ENCODE measurements at places on chromosomes 7 and 10. TPM values are rescaled to one million over a fixed set of nuclear protein-coding genes. Genes with fewer than 3 reads are reported as not detected.

DNA sequence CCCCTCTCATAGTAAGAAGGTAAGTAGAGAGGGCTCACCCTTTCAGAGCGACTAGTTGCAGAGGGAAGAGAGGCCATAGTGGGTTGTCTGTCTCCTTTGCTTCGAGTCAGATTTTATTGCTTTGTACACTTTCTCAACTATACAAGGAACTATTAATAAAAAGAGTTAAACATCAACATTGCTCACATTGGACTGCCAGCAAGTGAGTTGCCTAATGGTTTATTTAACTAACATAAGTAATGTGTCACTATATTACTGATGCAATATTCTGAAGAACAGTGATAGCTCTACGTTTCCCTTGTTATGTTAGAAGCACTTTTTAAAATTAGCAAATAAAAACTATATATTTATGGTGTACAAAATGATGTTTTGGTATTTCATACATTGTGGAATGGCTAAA is 451.0 kb downstream of the GRM8 start:
- H3K27ac ChIP-seq, result no peak overlapping the region
- H3K27me3 ChIP-seq, result no peaks in the 10 kb centered on the region

GRCh38 chr7:20064974-20065862 is 152.0 kb downstream of the MACC1 start:
- H3K4me1 ChIP-seq, result peaks cover 6% of the 10 kb centered on the region
- H3K27me3 ChIP-seq, result no peaks in the 10 kb centered on the region
- no peak overlapping the region for H3K4me3 ChIP-seq
- no peaks in the 10 kb centered on the region for H3K36me3 ChIP-seq
- peak; percentile 41 for DNase-seq

DNA sequence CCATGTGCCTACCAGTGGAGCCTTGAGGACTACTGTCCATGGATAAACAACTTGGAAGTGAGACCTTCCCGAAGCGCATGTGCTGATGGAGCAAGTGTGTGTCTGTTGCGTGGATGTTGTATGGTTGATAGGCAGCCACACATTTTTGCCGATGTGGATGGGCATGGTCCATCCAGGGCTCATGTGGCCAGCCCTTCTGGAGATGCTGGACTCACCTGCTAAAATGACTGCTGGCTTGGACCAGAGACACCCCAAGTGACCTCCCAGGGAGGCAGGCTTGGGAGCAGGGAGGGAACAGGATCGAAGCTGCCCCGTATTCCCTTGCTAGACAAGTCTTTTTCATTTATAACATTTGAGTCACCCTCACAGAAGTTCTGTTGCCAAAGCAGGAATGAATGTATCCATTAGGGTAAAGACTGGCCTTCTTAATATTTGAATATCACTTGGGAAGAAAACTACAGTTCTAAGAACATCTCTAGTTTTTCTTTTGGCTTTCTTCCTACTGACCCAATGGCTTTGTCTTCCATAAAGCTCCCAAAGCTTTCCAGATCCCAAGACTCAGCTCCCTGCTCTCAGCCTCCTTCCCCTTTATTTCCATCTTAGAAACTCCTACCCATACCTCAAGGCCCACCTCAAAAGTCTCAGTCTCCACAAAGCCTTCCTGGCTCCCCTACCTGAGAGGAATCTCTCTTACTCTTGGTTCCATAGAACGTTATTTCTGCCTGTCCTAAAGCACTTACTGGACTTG is 3.0 kb downstream of the PTPRE start:
- H3K4me1 ChIP-seq, result no peaks in the 10 kb centered on the region
- H3K27ac ChIP-seq, result no peak overlapping the region
- DNase-seq, result no peak

- H3K36me3 ChIP-seq, result no peaks in the 10 kb centered on the region
- peaks cover 15% of the 10 kb centered on the region for H3K27me3 ChIP-seq
- DNase-seq, result no peak
These were observed 40.4 kb downstream of the NPVF start for GRCh38 chr7:25187932-25188331.

- H3K4me3 ChIP-seq, result peak overlapping the region; percentile 40
- peak overlapping the region; percentile 50 for H3K27ac ChIP-seq
- peaks cover 42% of the 10 kb centered on the region for H3K36me3 ChIP-seq
- peak; percentile 83 for DNase-seq
- peaks cover 49% of the 10 kb centered on the region for H3K4me1 ChIP-seq
These were observed 73.4 kb downstream of the SHH start for GRCh38 chr7:155738652-155739537.

- H3K27me3 ChIP-seq, result no peaks in the 10 kb centered on the region
- DNase-seq, result no peak
- no peaks in the 10 kb centered on the region for H3K4me1 ChIP-seq
- no peak overlapping the region for H3K4me3 ChIP-seq
- H3K27ac ChIP-seq, result no peak overlapping the region
- no peaks in the 10 kb centered on the region for H3K36me3 ChIP-seq
These were observed 75.3 kb upstream of the TAS2R16 start for GRCh38 chr7:123070702-123071286.

DNA sequence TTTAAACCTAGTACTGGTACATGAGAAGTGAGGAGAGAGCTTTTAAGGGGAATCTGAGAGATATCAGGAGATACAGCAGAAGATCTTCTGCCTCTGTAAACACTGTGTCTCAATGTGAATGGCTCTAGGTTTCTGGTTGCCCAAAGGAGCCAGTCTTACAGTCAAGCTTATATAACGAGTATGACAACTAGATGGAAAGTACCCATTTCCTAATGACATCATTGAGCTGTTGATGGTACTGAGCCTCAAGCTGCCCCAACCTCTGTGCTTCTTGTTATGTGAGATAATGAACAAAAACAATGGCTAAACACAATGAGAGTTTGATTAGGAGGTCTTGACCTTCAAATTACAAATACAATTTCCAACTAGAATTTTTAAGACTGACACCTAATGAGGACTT is 451.5 kb downstream of the SORCS1 start:
- no peak overlapping the region for H3K4me3 ChIP-seq
- no peaks in the 10 kb centered on the region for H3K27me3 ChIP-seq
- no peaks in the 10 kb centered on the region for H3K4me1 ChIP-seq
- DNase-seq, result no peak
- no peaks in the 10 kb centered on the region for H3K36me3 ChIP-seq

GRCh38 chr7:15571301-15571878 is 9.6 kb upstream of the AGMO start:
- DNase-seq, result no peak
- no peaks in the 10 kb centered on the region for H3K36me3 ChIP-seq
- H3K4me1 ChIP-seq, result no peaks in the 10 kb centered on the region
- H3K27me3 ChIP-seq, result no peaks in the 10 kb centered on the region

DNA sequence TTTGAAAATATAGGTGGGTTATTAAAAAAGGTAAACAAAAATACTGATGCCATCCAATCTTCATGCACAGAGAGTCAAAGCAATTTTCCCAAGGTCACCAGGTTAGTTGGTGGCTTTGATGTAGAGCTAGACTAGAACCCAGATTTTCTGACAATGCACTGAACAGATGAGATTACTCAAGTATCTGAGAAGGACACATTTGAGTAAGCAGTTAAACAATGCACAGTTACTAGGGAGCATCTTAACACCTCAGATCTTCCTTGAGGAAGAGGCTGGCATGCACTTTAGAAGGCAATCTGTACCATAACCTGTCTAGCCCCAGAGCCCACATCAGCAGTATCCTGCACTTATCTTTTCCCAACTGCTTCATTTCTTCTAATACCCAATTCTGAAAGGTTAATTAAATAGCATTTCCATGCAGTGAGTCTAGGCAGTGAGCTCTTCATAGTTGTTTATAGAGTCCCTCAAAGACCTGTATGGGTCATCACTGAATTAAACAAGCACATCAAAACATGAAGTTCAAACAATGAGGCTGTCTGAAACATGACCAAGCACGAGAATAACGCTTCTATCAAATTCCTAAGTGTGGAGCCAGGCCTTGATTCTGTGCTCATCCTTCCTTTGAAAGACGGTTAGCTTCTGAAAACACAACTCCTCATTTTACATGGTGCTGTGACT is 38.2 kb upstream of the ANK3 start:
- no peak overlapping the region for H3K4me3 ChIP-seq
- peaks cover 15% of the 10 kb centered on the region for H3K27me3 ChIP-seq
- DNase-seq, result no peak
- no peaks in the 10 kb centered on the region for H3K36me3 ChIP-seq
- H3K4me1 ChIP-seq, result no peaks in the 10 kb centered on the region
- no peak overlapping the region for H3K27ac ChIP-seq

GRCh38 chr10:78758176-78758575 is 310.6 kb upstream of the ZMIZ1 start:
- no peaks in the 10 kb centered on the region for H3K36me3 ChIP-seq
- no peak overlapping the region for H3K4me3 ChIP-seq
- no peak for DNase-seq
- no peak overlapping the region for H3K27ac ChIP-seq
- peaks cover 6% of the 10 kb centered on the region for H3K4me1 ChIP-seq

DNA sequence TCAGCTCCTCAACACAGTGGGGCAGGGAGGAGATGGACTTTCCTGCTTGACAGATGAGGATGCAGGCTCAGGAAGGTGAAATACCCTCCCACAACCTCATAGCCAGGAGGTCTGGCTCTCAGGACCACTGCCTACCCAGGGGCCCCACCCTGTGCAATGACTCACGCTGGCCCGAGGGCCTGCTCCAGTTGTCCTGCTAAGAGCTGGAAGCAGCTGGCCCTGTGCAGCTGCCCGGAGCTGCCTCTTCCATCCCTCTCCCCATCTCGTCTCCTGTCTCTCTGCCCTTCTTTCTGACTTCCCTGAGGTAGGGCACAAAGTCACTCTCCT is 123.9 kb downstream of the ZMIZ1 start:
- H3K27me3 ChIP-seq, result no peaks in the 10 kb centered on the region
- no peaks in the 10 kb centered on the region for H3K36me3 ChIP-seq
- no peak for DNase-seq

- no peak for DNase-seq
- H3K27me3 ChIP-seq, result peaks cover 60% of the 10 kb centered on the region
- H3K4me1 ChIP-seq, result peaks cover 14% of the 10 kb centered on the region
- peak overlapping the region; percentile 32 for H3K4me3 ChIP-seq
- no peaks in the 10 kb centered on the region for H3K36me3 ChIP-seq
These were observed 1.8 kb downstream of the KIAA1549 start for GRCh38 chr7:138979226-138979979.

GRCh38 chr7:20350518-20350951 is 19.8 kb downstream of the ITGB8 start:
- H3K36me3 ChIP-seq, result no peaks in the 10 kb centered on the region
- no peak overlapping the region for H3K27ac ChIP-seq
- no peak overlapping the region for H3K4me3 ChIP-seq
- DNase-seq, result no peak
- H3K27me3 ChIP-seq, result no peaks in the 10 kb centered on the region
- no peaks in the 10 kb centered on the region for H3K4me1 ChIP-seq

DNA sequence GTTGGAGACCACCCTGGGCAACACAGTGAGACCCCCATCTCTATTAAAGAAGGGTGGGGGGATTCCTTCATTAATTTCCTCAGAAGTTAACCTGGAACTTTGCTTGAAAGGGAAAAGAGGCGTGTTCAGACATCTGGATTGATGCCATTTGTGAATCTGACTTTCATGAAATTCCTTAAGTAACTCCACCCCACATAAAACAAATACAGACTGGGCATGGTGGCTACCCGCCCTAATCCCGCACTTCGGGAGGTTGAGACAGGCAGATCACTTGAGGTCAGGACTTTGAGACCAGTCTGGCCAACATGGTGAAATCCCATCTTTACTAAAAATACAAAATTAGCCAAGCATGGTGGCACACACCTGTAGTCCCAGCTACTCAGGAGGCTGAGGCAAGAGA is 75.0 kb downstream of the EEPD1 start:
- no peak overlapping the region for H3K4me3 ChIP-seq
- no peaks in the 10 kb centered on the region for H3K4me1 ChIP-seq
- no peak overlapping the region for H3K27ac ChIP-seq
- H3K36me3 ChIP-seq, result no peaks in the 10 kb centered on the region
- H3K27me3 ChIP-seq, result peaks cover 12% of the 10 kb centered on the region

DNA sequence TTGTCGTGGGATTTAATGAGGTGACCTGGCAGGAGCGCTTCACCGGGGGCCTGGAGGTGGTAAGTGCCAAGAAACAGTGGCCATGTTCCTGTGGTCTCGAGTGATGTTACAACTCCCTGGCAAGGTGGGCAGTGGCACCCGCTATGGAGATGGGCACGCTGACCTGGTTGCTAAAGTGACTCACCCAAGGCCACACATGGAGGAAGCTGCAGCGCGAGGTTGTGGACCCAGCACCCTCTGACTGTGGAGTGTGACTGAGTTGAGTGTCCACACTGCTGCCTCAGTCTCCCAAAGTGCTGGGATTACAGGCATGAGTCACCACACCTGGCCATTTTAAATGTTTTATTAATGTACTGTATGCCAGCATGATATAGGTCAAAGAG is 73.2 kb downstream of the RGS10 start:
- H3K4me3 ChIP-seq, result no peak overlapping the region
- DNase-seq, result no peak
- H3K27ac ChIP-seq, result no peak overlapping the region
- H3K36me3 ChIP-seq, result no peaks in the 10 kb centered on the region
- H3K27me3 ChIP-seq, result peaks cover 4% of the 10 kb centered on the region
- peaks cover 20% of the 10 kb centered on the region for H3K4me1 ChIP-seq

GRCh38 chr7:102241431-102241830 is 45.2 kb upstream of the SH2B2 start:
- no peaks in the 10 kb centered on the region for H3K4me1 ChIP-seq
- H3K4me3 ChIP-seq, result no peak overlapping the region
- H3K27ac ChIP-seq, result no peak overlapping the region
- H3K36me3 ChIP-seq, result no peaks in the 10 kb centered on the region
- no peaks in the 10 kb centered on the region for H3K27me3 ChIP-seq

DNA sequence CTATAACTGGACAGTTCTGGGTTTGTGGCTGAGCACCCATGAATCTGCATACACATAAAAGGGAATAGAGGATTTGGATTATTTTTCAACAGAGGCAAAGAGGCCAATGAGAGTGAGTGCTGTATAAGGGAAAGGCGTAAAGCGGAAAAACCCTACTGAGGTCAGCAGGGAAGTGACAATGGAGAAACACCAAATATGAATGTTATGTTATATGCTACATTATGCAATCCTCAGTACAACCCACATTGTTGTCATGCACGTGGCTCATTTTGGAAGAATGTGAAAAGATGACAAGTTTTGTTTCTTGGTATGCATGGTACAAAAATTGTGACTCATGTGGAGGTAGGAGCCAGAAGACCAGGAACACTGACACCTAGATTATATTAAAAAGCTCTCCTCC is 113.6 kb upstream of the AMPH start:
- DNase-seq, result no peak
- H3K27ac ChIP-seq, result no peak overlapping the region
- H3K27me3 ChIP-seq, result no peaks in the 10 kb centered on the region
- H3K4me3 ChIP-seq, result no peak overlapping the region

GRCh38 chr10:35194906-35195305 is 68.3 kb downstream of the CREM start:
- peak overlapping the region; percentile 100 for H3K27ac ChIP-seq
- H3K36me3 ChIP-seq, result peaks cover 24% of the 10 kb centered on the region
- H3K27me3 ChIP-seq, result no peaks in the 10 kb centered on the region
- peak; percentile 75 for DNase-seq
- peak overlapping the region; percentile 89 for H3K4me3 ChIP-seq

GRCh38 chr7:3607847-3608246 is 306.8 kb downstream of the SDK1 start:
- no peak overlapping the region for H3K4me3 ChIP-seq
- peaks cover 9% of the 10 kb centered on the region for H3K27me3 ChIP-seq
- H3K36me3 ChIP-seq, result no peaks in the 10 kb centered on the region
- no peak for DNase-seq
- no peaks in the 10 kb centered on the region for H3K4me1 ChIP-seq

The AGBL3 gene
- 2.4 TPM for total RNA-seq

The GPC2 gene
- total RNA-seq, result 6.2 TPM

The GPR85 gene
- not detected for total RNA-seq

The LRRC4 gene
- not detected for total RNA-seq

The MMP21 gene
- not detected for total RNA-seq

Data from activated CD8-positive, alpha-beta memory T cell treated with anti-CD3 and anti-CD28 coated beads, Interleukin-2, amount 10 ng/mL, durations not matched to agents 7 days and 5 days (primary cell).